GM12891 (cell line): ENCODE measurements at places on chromosomes 12 and 14.

GRCh38 chr14:57875296-57875695, 9.4 kb upstream of the SLC35F4 start:
- DNase-seq, result no peak

- no peak for DNase-seq
Observed at GRCh38 chr12:106919910-106920544, 35.7 kb upstream of the TMEM263 start.

GRCh38 chr12:12582193-12582881, 19.7 kb upstream of the DUSP16 start:
- DNase-seq, result no peak

- no peak for DNase-seq
Observed at GRCh38 chr14:83867566-83868225, 1662.2 kb upstream of the FLRT2 start.

- DNase-seq, result no peak
Observed at GRCh38 chr12:40752011-40752410, 59.8 kb downstream of the CNTN1 start.

DNA sequence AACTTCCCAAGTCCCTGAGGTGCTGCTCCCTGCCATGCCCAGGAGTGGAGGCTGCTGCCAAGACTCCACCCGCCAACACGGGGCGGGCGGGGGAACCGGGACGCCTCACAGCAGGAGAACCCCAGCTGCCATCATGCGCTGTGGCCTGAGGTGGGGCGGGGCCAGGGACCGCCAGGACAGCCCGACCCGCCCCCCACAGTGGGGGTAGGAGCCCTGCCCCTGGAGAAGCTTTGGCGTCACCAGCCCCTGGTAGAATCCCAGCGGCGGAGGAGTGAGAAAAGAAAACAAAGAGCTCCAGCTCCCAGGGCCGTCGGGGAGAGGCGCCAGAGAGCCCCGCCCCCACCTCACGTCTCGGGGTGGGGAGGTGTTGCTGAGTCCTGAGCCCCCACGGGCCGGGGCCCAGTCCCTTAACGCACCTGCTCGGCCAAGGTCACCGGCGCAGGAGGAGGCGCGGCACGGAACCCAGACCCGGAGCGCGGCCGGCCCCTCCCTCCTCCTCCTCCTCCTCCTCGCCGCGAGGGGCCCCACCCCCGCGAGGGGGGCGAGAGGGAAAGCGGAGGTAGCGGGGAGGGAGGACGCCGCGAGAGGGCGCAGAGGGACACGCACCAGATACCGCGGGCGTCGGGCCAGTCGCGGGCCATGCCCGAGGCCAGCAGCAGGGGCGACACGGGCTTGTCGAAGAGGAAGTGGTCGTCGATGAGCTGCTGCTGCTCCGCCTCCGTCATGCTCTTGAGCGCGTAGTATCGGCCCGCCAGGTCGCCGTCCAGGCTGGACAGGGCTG, 1.8 kb downstream of the CKB start:
- peak; percentile 79 for DNase-seq

- DNase-seq, result no peak
Observed at GRCh38 chr12:18580291-18580690, 157.5 kb downstream of the PLCZ1 start.

DNA sequence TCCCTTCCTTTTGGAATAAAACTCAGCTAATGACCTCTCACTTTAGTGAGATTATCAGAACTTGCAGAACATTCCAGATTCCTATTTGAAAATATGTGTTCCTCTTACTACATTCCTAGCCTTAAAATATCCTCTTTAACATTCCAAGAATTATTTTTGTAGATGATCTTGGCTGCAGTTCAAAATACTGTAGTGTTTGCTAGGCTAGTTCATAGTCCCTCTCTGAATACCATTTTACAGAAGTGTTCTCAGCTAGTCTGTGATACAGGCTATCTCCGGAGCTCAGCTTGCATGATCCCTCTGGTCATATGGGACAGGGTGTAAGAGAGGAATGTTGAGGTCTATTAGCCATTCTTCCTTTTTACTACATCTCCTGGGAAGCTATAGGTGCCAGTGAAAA, 17.6 kb upstream of the GPR33 start:
- no peak for DNase-seq

- no peak for DNase-seq
Observed at GRCh38 chr14:23352506-23353432, at the start of gene SLC22A17. Gene SLC22A17 (minus strand): TSS chr14:23352887.

GRCh38 chr14:54451961-54452360, 10.8 kb upstream of the CNIH1 start:
- no peak for DNase-seq

GRCh38 chr12:51127050-51127729, 43.8 kb upstream of the CSRNP2 start:
- DNase-seq, result no peak

GRCh38 chr14:94571950-94572349, 9.3 kb upstream of the SERPINA5 start:
- DNase-seq, result no peak

GRCh38 chr14:38255408-38255672, 553 bp downstream of the CLEC14A start:
- no peak for DNase-seq
